ENCODE measurements at places on chromosomes 6 and 20.

GRCh38 chr20:33578510-33578909 is 83.6 kb upstream of the C20orf144 start:
- DNase-seq = no peak

- no peak for DNase-seq
Measured at GRCh38 chr6:72649032-72649984, 27.4 kb downstream of the KCNQ5 start.

DNA sequence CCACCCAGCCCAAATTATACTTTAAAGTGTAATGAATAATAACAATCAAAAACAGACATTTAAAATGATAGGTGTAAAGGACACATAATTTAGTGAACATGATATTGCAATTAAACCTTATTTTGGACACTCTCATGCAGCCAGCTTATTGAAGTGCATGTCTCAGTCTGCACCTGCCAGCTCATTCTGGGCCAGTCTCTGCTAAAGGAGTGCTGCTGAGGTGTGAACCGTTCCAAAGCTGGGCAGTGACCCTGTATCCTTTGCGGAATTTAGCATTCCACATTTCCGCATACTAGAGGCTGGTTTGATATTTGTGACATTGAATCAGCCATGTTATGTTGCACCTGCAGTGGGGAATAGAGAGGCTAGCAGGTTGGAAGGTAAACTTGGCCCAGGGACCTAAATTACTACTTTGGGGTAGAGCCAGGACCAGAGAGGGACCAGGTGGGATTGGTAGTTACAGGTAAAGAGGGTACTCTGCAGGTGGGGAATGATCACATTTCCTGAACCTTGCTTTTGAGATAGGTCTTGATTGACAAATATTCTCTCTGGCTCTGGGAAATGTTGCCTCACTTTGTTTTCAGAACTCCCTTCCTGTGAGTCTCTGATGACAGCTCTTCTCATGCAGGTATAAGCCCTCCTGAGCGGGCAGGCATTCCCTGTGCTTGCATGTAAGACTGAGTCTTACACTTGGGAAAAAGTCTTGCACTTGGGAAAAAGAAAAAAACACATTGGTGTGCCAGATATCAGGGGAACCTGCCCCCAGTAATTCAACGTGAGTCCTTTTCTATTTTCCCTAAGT is 26.2 kb downstream of the TULP4 start:
- DNase-seq = no peak

DNA sequence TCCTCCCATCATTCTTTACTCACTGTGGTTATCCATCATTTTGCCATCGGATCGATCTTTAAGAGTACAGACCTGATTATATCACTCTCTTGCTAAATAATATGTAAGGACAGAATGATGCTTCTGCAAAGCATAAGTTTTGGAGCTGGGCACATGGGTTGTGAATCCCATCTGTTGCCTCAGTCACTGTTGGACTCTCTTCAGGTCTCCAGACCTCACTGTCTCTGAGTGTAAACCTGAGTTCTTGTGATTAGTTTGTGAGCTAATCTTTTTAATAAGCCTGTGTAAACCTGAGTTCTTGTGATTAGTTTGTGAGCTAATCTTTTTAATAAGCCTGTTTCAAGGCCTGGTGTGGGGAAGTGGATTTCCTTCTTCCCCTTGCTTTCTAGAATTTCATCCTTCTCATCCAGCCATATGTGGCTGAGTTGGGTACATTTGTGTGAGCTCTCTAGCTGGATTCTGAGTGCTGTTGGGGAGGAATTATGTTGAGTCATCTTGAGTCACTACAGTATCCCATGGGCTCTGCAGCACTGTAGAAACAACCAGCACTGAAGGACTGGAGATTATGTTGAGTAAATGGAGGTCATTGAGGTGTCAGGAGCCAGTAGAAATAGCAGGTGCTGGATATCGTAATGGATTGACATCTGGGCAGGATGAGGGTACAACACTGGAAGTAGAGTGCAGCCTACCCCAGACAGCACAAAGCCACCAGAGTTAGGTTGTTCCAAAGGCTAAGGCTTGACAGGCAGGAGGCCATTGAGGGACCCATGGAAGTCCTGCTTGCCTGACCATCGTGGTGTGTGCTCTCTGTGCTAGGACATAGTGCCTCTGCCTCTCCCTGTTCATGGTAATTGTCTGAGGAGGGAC is 52.4 kb downstream of the SCAND1 start:
- DNase-seq = no peak

- DNase-seq = no peak
Measured at GRCh38 chr6:55239099-55239498, 64.8 kb downstream of the HCRTR2 start.

DNA sequence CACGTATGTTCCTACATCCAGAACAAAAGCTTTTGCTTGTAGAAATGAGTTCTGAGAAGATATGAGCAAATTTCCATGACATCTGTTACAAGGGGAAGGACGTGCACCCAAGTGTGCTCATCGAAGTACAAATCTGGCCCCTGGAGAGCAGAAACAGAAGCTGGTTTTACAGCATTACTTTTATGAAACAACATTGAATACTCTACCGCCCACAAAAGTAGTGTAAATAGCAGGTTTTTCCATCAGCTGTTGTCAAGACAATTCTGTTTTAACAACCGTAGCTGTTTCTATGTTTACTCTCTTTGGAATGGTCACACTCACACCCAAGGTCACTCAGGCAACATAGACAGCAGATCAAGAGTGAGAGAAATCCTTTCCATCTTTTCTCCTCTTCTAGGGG is 114.2 kb upstream of the SSTR4 start:
- DNase-seq = no peak

GRCh38 chr6:20873425-20874190 is 339.4 kb downstream of the CDKAL1 start:
- no peak for DNase-seq

Measured in activated naive CD4-positive, alpha-beta T cell treated with Interleukin-2 at 50 U/mL for 16 hours (primary cell).